ENCODE measurements at places on chromosomes 6 and 20. TPM values are rescaled to one million over a fixed set of nuclear protein-coding genes. Genes with fewer than 3 reads are reported as not detected.

- no peak for DNase-seq
Observed at GRCh38 chr6:33670086-33670660, 41.3 kb downstream of the UQCC2 start.

The BPIFA3 gene
- total RNA-seq, result 7.7 TPM

The AVP gene
- total RNA-seq, result 3.1 TPM

DNA sequence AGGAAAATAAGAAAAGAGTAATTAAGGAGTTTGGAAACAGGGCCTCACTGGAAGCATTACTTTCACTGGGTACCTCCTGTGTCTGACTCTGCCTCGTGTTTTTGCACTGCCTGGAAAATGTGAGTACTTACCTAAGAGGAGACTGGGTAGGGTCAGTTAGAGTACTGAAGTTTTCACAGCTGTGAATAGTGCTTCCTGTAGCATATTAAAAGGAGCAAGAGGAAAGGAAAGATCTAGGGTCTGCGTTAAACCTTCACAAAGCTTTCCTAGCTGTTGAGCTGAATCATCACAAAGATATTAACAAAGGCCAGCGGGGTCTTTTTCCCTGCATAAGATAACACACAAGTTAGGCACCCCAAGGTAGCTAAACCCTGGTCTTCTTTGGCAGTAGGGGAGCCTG, 82.3 kb downstream of the MLIP start:
- DNase-seq, result no peak

DNA sequence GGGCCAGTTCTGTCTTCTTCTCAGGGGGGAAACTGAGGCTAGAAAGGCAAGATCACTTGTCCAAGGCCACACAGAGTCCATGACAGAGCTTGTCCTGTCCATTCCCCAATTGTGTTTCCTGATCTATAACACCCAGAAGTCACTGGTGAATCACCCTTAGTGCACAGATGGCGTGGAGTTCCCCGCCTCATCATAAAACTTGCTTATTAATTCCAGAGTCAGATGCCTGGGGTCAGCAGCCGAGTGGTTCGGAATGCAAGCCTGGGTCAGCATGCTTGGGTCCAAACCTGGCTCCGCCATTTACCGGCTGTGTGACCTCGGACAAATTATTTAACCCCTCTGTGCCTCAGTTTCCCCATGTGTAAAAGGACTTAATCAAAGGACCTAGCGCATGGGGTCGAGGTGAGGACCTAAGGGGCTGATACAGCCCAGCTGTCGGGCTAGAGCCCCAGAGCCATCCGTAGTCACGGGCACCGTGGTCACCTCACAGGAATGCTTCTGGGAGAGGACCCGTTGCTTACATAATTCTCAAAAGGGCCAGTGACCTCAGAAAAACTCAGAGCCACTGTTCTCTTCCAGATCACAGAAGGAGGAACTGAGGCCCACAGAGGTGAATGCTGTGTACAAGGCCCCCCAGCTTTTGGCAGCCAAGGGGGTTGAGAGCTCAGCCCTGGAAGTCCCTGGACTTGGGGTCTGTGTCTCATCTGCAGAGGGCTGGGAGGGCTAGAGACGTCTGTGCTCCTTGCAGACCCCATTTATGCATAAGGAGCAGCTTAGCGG, 1.4 kb upstream of the ZBP1 start:
- DNase-seq, result no peak

- no peak for DNase-seq
Observed at GRCh38 chr20:23272176-23273029, 78.2 kb upstream of the NXT1 start.

GRCh38 chr6:139877828-139878405, 503.5 kb upstream of the CITED2 start:
- DNase-seq, result no peak

- peak; percentile 59 for DNase-seq
Observed at GRCh38 chr6:9140951-9141460, 705.7 kb upstream of the SLC35B3 start.

- DNase-seq, result no peak
Observed at GRCh38 chr6:158782432-158783166, 36.6 kb downstream of the EZR start.

- DNase-seq, result no peak
Observed at GRCh38 chr6:126720304-126720703, 380.4 kb downstream of the CENPW start.

- DNase-seq, result no peak
Observed at GRCh38 chr6:34196833-34197195, 39.9 kb upstream of the HMGA1 start.

DNA sequence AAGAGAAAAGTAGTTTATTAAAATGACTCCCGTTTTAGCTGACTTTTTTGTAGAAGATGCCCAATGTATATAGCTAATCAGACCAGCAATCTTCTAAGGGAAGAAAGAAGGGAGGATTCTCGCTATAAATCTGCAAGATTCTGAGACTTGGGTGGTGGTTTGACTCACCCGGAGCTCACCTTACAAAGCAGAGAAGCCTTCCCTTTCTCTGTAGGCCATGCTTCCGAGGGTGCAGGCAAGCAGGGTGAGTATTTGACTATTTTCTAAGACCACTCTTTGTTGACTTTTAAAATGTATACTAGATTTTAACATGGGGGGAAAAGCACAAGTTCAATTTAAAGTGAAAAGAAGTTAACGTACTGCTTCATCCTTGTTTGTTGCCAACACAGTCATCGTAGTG, 2.7 kb downstream of the OLIG3 start:
- no peak for DNase-seq

GRCh38 chr6:41696788-41697187, 38.6 kb downstream of the TFEB start:
- DNase-seq, result no peak

DNA sequence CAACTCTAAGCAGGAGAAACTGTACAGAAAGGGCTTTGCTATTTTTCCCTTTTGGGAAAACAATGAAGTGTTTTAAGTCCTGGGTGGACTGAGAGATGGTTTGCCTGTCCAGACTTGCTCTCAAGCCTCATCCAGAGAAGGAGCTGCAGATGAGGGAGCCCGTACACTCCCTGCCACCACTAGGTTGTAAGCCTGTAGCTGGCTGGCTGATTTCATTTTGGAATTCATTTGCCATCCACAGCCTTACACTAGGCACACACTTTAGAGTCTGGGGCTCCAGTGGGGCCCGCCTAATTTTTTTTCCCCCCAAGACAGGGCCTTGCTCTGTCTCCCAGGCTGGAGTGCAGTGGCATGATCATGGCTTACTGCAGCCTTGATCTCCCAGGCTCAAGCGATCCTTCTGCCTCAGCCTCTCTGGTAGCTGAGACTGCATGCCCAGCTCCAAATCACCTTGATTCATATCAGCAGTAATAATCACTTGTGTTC, 28.4 kb downstream of the POFUT1 start:
- peak; percentile 17 for DNase-seq

The RRP36 gene
- total RNA-seq, result 45.1 TPM

DNA sequence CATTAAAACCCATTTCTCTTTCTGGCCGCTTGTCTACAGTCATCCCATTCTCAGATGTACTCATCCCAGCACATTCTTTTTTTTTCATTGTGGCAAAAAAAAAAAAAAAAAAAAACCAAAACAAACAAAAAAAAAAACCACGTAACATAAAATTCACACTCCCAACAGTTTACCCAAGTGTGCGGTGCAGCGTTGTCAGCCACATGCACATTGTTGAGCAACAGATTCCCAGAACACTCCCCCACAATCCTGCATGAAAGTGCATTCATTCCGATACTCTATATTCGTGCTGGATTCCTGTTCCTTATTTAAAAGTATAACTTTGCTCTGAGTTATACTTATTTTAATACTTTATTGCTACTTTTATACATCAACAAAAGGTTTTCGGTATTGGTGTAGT, 96.0 kb downstream of the SASH1 start:
- no peak for DNase-seq

The PNPLA1 gene
- 2.0 TPM for total RNA-seq

- DNase-seq, result no peak
Observed at GRCh38 chr6:107670792-107671199, 153.3 kb downstream of the SCML4 start.

The EYA2 gene
- 31.0 TPM for total RNA-seq

The PLCB1 gene
- 26.3 TPM for total RNA-seq

DNA sequence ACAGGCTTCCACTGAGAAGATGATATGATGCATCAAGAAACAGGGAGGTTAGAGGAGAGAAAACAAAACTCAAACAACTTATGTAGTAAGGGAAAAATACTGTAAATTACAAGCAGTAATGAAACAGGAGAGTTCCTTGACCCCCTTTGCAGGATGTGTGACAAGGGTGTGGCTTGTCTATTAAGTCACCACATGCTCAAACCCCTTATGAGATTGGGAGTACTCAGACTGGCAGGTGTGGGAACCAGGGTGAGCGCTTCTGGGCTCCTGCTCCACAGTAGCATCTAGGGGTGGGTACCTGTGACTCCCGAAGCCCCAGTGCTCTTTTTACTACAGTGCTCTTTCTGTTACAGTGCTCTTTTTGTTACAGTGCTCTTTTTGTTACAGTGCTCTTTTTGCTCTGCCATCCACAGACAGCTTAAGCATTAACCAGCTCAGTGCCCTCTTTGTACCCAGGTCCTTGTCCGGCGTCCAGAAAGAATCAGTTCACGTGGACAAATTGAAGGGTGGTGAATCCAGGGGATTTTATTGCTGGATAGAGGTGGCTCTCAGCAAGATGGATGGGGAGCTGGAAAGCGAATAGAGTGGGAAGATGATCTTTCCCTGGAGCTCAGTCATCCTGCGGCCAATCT, 28.7 kb downstream of the OLIG3 start:
- no peak for DNase-seq

- DNase-seq, result no peak
Observed at GRCh38 chr20:17634661-17635331, 47.2 kb downstream of the RRBP1 start.

The C4B gene
- 137 TPM for total RNA-seq

DNA sequence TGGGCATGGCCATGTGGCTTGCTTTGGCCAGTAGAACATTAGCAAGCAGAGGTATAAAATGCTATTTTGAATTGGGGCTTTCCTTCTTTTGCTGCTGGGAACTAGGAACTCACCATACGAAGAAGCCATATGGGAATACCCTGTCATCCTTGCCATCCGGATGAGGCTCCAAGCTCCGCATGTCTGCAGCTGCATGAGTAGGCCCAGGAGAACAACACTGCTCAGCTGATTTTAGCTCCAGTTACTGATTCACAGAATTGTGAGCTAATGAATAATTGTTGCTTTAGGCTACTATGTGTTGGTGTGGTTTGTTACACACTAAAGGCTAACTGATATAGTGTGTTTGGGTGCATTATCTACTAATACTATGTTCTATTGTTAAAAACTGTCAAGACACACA, 2.7 kb upstream of the PLCB4 start:
- DNase-seq, result no peak

GRCh38 chr20:38569747-38570525, 11.1 kb upstream of the ADIG start:
- no peak for DNase-seq

- no peak for DNase-seq
Observed at GRCh38 chr6:100695445-100695844, 185.7 kb downstream of the ASCC3 start.

GRCh38 chr20:47989957-47990356, 204.7 kb upstream of the SULF2 start:
- DNase-seq, result peak; percentile 7

DNA sequence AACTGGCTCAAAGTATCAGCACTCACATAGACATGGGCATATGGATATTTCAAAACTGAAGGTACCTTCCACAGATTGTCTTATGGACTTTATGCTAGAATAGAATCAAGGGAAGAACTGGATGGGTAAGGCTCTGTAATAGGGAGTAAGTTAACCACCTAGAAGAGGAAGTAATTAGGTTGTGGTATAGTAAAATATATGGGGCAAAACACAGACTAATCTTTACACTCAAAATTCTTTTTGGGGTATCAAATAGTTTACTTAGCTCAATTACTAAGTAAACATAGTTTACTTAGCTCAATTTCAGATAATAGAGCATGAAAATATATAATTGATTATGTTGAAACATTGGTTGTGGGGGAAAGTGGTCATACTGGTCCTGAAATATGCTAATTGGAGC, 94.2 kb upstream of the ATXN1 start:
- DNase-seq, result no peak

The SAYSD1 gene
- total RNA-seq, result 23.8 TPM

The SLC17A2 gene
- total RNA-seq, result not detected

DNA sequence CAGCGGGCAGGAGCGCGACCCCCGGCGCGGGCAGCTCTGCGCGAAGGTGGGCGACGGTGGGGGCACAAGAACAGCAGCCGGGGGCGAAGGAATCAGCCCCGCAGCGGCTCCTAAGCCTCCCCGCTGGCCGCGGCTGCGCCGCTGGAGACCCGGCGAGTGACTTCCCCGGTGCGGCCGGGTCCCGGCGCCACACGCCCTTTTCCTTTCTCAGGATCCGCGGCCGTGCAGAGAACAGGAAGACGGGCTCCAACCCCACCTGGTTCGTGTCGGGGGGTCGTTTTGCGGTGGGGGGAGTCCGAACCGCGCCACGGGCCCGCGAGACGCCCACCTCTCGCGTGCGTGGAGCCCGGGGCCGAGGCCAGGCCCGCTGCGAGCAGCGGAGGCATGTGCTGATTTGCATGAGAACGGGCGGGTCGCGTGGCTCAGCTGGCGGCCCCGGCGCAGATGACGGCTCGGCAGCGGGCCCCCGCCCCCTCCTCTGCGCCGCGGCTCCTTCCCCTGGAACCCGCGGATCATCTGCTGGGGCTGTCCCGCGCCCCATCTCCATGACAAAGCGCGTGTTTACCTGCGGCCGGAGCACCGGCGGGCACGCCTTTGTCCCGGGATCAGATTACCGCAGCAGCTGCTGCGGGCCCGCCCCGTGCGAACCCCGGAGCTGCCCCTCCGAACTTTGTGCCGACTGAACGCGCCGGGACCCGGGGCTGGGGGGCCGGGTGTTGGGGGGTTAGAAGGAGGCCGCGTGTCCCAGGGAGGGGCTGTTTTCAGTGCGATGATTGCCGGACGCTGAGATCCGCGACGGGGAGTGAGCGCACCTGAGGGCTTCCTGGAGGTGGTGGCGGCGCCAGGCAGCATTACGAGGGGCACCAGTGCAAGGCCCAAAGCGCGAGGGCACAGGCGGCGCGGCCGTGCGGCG, 4.9 kb upstream of the DLL1 start:
- DNase-seq, result peak; percentile 41

The GJA10 gene
- total RNA-seq, result not detected

- no peak for DNase-seq
Observed at GRCh38 chr20:12942123-12942522, 66.6 kb upstream of the SPTLC3 start.

The DLK2 gene
- total RNA-seq, result 46.1 TPM

The CHD6 gene
- total RNA-seq, result 72.0 TPM

The TDP2 gene
- total RNA-seq, result 126 TPM

Data from prostate gland (tissue), 2 donors.